CD8-positive, alpha-beta memory T cell (primary cell): ENCODE measurements at places on chromosomes 12 and 14.

GRCh38 chr12:20883288-20883687 lies 72.8 kb downstream of the SLCO1B3 start:
- no peak for DNase-seq

DNA sequence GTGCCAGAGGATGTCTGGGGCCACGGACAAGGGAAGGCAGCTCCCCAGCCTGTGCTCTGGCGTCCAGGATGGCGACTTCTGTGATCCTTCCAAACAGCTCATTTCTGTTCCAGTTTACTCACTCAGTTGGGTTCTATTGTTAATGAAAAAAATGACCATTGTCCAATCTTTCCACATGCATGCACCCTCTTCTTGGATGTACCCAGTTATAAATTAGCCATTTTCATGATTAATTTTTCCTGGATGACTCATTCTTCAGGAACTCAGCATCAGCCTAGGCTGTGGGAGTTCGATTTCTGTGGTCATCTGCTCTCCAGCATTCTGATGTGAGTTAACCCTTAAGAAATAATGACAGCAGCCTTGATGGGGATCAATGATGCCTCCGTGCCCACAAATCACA lies 926.8 kb downstream of the BCL11B start:
- DNase-seq = no peak

- no peak for DNase-seq
These were observed 89.4 kb downstream of the PAX9 start for GRCh38 chr14:36751106-36751505.

- no peak for DNase-seq
These were observed 3.2 kb downstream of the PTGES3 start for GRCh38 chr12:56684745-56685359.

DNA sequence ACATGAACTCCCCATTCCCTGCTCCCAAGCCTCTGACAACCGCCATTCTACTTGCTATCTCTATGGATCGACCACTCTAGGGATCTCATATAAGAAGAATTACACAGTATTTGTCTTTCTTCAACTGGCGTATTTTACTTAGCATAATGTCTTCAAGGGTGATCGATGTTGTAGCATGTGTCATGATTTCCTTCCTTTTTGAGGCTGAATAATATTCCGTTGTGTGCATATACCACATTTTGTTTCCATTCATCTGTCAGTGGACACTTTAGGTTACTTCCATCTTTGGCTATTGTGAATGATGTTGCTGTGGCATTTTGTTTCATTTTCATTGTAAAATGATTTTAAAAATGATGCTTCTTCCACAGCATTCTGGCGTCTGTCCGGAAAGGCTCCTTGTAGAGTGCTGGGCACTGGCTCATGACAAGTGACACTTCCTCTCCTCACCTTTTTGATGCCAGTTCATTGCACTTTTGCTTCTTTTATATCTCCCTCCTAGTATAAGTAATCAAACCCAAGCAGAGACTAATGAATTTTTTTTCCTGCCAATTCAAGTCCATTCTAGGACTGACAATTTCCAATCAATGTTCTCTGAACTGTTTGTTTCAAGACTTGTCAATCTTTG lies 39.3 kb downstream of the SCN8A start:
- DNase-seq = no peak

DNA sequence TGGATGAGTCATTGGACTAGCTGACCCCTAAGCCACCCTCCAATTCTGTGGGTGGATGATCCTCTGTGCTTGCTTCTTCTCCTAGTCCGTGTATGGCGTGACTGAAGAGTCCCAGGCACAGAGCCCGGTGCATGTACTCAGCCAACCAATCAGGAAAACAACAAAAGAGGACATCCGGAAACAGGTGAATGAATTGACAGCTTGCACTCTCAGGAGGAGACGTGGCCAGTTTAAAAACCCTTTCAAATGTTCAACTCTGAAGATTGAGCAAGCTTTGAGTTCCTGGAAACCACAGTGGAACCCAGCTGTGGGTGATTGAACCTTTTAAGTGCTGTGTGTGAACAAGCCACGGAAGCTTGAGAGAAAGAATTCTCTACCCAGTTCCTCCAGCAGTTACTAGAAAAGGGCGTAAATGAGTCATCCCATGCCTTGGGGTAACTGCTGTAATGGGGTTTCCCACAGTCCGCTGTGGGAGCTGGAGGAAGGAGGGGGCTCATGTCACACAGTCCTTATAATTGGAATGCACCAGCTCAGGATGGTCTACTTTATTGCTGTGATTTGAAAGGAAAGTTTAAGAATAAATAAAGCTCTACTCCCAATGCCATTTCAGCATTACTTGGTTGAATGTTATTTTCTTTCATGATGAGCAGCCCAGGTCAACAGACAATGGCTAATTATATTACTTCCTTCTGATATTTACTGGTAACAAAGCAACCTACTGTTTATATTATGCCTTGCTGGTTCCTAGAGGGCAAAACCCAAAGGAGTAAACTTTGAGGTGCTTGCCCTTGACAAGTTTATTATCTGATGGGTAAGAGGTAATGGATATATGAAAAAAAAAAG lies 417.0 kb downstream of the DPF3 start:
- DNase-seq = peak; percentile 12

- DNase-seq = no peak
These were observed 44.6 kb upstream of the PTCSC3 start for GRCh38 chr14:36221112-36221511.

DNA sequence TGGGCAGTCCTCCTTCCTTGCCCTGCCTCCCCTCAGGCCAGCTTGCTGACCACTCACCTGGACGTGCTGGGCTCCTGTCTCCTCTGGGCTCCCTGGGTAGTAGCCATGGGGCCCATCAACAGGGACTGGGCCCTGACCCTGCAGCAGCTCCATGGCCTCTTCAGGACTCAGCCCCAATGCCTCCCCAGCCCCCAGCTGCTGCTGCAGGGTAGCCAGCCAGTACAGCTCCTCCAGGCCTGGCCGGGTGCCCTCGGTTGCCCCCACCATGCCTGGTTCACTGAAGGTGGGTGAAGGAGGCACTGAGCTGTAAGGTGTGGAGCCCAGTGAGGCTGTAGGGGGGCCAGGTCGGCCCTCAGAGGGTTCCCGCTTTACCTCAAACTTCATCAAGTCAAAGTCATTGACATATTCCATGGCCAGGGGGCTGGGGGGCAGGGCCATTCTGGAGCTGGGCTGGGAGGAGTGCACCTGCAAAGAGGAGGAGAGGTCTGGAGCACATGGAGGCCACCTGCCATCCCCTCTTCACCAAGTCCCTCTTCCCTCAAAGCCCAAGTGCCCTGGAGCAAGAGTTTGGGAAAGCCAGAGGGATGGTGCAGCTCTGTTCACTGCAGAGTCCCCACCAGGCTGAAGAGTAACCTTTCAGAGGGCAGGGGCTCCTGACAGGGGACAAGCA lies 11.2 kb downstream of the CPNE6 start:
- no peak for DNase-seq

DNA sequence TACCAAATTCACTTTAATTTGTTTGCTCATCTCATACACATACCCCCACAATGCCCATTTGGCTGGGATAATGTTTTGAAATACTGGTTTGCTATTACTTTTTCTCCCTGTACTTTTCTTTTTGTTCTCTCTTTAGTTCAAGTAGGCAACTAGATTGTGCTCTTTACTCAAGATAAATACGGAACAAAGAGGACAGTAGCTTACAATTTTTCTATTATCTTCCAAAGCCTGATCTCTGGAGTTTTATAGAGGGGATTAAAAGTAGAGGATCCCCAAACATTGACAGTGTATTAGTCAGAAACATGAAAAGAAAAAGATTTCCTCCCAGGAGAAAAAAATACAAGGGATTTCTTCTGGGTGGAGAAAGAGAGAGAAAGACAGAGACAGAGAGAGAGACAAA lies 102.1 kb upstream of the FSCB start:
- no peak for DNase-seq

- DNase-seq = no peak
These were observed 12.7 kb downstream of the CSRP2 start for GRCh38 chr12:76866151-76866567.

- no peak for DNase-seq
These were observed at the start of gene CYP27B1 for GRCh38 chr12:57766464-57767304. Gene CYP27B1 (minus strand): TSS chr12:57767078. CDS start chr12:57767041, 37 bp downstream.

DNA sequence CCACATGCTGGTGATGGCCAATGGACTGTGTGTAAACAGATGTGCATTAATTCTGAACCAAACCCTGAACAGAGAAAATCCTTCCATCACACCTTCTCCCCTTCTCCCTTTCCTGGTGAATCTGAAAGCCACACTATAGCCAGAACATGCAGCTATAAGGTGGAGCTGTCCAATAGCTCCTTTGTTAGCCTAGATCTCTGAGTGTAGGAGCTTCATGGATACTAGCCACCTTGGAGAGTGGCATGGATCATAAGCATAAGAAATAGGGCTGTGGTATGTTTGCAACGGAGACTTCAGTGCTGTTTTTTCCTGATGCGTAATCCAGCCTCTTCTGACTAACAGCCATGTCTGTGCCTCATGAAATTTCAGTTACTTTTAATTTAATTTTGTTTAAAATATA lies 364.5 kb downstream of the BTG1 start:
- no peak for DNase-seq

DNA sequence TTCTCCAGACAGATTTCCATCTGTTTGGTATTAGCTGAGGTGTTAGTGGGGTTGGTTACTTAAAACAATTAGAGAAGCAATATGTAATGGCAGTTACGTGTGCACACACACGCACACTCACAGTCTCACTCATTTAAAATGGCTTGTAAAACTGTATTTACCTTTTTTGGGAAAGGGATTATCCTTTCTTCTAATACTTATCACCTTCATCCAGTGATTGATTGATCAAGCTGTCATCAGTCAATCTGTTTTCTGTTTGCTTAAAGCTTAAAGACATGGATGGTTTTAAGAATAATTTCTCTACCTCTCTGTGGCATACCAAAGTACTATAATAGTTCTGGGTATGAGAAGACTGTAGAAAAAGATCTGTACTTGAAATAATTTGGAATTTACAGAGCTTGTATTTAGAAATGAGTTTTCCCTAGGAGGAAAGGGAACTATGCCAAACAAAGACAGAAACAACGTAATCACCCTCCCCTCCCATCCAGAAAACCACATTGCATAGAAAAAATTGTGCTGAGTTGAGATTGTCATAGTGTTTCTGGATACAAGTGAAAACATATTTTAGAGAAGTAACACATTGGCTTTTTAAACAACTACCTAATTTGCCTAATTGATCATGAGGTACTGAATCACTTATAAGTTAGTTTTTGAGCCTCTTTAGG lies 455.8 kb downstream of the PCNX1 start:
- no peak for DNase-seq

DNA sequence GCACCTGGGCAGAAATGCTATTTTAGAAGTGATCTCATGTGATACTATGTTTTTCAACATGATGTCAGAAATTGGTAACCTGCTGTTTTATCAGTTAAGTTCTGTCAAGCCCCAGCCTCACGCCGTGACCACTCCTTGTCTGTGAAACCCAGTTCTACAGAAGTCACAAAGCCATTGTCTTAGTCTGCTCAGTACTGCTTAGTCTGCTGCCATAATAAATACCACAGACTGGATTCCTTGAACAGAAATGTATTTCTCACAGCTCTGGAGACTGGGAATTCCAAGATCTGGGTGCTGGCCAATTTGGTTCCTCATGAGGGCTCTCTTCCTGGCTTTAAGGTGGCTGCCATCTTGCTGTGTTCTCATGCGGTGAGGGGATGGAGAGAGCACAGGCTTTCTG lies 176.9 kb downstream of the PRKCH start:
- no peak for DNase-seq

GRCh38 chr12:106106892-106107291 lies 31.9 kb downstream of the NUAK1 start:
- DNase-seq = no peak

- DNase-seq = no peak
These were observed 49.9 kb downstream of the ALX1 start for GRCh38 chr12:85329913-85330312.

GRCh38 chr14:51139121-51139681 lies 44.3 kb upstream of the TRIM9 start:
- no peak for DNase-seq

- no peak for DNase-seq
These were observed 98.6 kb downstream of the GCH1 start for GRCh38 chr14:54803926-54804537.

- DNase-seq = no peak
These were observed 8.7 kb downstream of the LRP1-AS start for GRCh38 chr12:57138526-57139272.

- DNase-seq = peak; percentile 81
These were observed 594 bp downstream of the ARHGDIB start for GRCh38 chr12:14960548-14961465.

- no peak for DNase-seq
These were observed 1796.3 kb upstream of the FLRT2 start for GRCh38 chr14:83733670-83734069.

DNA sequence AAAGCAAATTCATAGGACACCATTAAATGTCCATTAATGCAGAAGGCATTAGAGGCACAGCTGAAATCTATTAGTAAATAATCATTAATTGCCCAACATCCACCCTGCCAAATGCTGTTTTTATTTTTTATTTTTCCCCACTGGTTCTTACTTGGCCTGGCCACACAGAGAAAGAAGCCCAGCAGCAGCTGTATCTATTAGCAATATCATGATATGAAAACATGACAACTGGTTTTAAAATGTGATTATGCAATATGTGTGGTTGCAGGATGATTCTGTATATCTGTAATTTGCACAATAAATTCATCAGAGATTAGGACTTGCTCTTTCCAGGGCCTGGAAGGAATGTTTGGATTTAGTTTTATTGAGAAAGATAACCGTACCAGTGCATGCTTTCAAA lies 44.9 kb downstream of the SIX6 start:
- no peak for DNase-seq

- DNase-seq = no peak
These were observed 1.8 kb downstream of the KRR1 start for GRCh38 chr12:75509621-75510020.

DNA sequence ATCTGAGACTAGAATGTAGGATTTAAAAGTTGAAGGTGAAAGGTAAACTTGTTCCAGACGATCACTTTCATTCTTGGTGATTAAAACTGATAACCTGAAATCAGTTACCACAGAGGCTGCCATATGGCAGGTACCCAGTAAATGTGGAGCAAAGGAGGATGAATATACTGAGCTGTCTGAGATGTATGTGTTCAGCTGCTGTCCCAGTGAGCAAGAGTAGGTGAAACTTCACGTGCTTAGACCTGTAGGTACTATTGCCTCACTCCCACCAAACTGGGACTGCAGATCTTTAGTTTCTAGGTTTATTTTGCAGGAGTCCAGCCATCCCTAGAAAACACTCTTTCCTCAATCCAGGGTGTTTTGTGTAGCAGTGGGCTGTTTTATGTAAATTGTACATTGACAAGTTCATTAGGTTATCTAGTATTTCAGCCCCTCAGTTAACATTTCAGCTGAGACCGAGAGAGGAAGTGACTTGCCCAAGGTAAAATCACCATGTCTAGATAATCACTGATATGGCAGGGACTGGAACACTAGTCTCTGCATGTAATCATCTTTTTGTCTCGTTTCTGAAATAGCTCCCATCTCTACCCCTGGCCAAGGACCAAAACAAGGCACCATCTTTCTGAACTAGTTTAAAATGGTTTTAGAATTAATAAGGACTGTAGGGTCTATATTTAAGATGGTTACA lies 62.7 kb downstream of the ATG14 start:
- DNase-seq = no peak

- no peak for DNase-seq
These were observed 53.9 kb downstream of the PELI2 start for GRCh38 chr14:56172074-56172473.

GRCh38 chr14:82230748-82231147 lies 697.1 kb upstream of the SEL1L start:
- DNase-seq = no peak
